Stimulated activated CD8-positive, alpha-beta memory T cell treated with anti-CD3 and anti-CD28 coated beads, Interleukin-2, amount 100 ng/mL, for 48 hours (primary cell): ENCODE measurements at places on chromosomes 5 and 9.

DNA sequence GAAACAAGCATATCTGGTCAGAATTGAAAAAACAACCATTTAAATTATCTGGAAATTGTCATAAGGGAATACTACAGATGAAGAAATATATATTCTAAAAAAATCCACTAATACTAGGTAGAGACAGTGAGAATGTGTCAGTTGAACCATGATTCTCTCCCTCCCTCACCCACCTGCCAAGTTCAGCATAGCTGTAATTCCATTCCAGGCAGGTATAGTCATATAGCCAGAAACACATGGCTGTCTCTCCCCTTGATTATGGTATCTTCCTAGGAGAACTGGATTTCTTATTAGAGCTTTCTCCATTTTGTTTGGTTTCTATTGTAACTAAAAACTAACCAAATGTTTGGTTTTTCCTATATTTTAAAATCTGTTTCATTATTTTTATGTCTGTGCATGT lies 509.2 kb downstream of the CDH10 start:
- DNase-seq = no peak

DNA sequence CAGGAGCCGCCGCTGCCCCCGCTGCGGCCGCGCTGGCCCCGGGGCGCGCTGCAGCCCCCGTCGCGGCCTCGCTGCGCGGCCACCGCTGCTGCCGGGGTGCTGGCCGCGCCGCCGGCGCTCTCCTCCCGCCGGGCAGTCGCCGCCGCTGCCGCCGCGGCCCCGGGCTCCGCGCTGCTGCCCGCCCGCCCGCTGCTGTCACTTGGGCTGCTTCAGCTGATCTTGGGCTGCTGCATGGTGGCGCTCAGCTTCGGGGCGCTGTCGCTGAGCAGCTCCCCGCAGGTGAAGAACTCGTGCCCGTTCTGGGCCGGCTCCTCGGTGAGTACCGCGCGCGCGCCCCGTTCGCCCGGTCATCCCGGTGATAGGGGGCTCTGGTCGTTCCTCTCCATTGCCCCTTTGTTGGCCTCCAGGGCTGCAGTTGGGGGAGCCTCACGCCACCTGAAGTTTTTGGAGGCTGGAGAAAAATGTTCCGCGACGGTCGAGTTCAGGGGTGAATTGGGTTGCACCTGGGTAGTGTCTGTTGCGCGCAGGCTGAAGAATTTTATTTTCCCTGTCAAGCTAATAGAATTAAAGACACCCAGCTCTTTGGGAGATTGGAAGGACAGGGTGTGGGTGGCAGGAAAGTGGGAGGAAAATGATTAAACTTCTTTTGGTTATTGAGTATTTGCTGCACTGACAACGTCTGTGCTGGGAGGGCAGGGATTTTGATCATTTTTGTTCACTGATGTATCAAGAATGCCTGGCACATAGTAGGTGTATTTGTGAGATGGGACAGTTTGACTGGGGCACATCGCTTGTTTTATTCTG lies 596 bp downstream of the ENTREP1 start:
- DNase-seq = no peak

DNA sequence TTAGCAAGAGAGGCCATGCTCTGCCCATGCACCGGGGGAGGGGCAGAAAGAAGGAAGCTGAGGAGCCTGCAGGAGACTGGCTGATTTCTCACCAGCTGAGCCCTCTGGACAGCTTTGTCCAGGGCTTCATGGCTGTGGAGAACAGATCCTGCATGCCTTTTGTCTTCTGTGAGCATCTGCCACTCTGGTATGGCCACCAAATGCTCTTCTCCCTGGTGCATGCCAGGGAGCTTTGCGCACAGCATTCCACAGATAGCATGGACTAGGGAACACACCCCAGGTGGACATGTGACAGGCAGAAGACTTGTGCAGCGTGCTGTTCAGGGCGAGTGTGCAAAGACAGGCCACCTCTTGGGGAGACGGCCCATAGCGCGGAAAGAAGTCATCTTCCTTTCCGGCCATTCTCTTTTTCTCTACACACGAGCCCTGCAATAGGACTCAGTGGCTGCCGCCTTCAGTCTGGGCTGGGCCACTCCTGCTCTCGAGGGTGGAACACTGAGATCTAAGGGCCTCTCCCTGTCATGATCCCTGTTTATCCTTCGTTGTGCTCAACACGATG lies 56.7 kb downstream of the GADD45G start:
- DNase-seq = no peak

- no peak for DNase-seq
These were observed 3.6 kb downstream of the TMEM252 start for GRCh38 chr9:68536876-68537615.

DNA sequence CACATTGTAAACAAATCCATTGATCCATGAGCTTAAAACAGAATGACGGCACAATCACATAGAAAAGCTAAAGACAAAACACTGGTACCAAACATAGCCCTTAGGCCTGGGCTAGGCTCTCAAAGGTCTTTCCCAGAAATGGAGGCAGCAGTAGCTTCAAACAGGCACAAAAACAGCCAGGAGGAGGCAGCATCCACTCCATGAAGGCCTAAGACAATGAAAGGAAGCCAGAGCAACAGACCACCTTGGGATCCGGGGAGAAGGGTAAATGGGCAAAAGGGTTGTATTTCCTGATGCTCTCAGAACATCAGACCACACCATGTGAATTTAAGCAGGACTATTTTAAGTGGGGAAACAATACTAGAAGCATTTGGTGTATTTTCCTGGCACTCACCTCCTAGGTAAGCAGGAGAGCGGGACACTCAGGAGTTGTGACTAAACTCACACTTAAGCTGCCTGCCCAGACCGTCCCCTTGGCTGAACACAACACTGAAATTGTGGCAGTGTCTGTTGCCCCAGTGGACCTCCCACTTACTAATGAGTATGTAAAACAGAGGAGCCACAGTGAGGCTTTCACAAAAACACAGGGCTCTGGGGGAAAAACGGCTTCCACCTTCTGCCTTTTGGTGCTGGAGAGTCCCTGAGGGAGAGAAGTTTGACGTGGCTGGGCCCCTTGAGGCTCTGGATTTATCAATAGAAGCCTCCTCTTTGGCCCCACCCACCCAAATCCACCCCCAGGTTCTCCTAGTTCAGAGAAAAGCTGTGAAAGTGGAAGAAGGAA lies 11.9 kb downstream of the GNPDA1 start:
- no peak for DNase-seq

- DNase-seq = no peak
These were observed 113.0 kb upstream of the IER5L start for GRCh38 chr9:129291041-129291501.

- no peak for DNase-seq
These were observed 168.2 kb downstream of the PPP2R2B start for GRCh38 chr5:146710348-146710747.

DNA sequence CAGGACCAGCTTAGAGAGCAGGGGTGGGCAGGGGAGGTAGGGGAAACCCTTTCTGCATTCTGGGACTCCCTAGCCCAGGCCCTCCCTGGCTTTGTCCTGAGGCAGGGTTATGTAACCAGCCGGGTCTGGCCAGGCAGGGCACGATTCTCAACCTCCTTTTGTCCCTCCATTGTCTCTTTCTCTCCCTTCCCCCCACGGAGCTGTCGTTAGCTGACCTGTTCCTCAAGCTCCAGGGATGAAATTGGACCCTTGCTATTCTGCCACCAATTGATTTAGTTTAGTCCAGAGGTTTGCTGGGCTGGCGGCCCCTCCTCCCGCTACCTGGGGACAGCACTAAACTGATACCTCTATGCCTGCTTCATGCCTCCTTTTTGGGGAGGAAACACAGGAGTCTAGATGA lies 9.4 kb upstream of the NDST1 start:
- DNase-seq = no peak

DNA sequence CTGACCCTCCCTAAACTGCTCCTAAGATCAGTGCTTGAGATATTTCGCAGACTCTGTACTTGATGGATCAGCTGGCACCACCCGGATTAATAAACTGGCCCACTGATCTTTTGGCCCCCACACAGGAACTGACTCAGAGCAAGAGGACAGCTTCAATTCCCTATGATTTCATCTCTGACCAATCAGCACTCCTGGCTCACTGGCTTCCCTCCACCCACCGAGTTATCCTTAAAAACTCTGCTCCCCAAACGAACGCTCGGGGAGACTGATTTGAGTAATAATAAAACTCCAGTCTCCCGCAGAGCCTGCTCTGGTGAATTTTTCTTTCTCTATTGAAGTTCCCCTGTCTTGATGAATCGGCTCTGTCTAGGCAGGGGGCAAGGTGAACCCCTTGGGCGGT lies 36.5 kb upstream of the CD180 start:
- DNase-seq = no peak

GRCh38 chr9:107049046-107049802 lies 186.3 kb downstream of the ZNF462 start:
- no peak for DNase-seq

- no peak for DNase-seq
These were observed 15.7 kb upstream of the FBN2 start for GRCh38 chr5:128553747-128554146.

- DNase-seq = no peak
These were observed 156.2 kb upstream of the NR3C1 start for GRCh38 chr5:143559586-143560109.

GRCh38 chr5:36689225-36689624 lies 82.8 kb downstream of the SLC1A3 start:
- no peak for DNase-seq

- DNase-seq = no peak
These were observed 6.4 kb upstream of the ST6GALNAC6 start for GRCh38 chr9:127905788-127906191.

DNA sequence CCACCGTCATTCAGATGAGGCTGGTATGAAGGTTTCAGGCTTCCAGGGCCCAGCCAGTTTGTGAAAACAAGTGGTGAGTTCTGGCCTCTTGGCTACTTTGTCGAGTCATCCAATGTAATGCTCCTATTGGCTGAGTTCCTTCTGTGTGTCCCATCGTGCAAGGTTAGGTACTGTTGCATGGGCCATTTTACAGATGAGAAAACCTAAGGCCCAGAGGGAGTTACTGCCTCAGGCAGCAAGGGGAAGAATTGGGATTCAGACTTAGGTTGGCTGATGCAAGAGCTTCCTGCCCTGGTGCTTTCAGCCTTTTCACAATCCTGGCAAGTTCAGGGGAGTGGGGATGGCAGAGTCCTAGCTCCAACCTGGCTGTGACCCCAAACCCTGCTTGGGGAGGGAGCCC lies 17.4 kb upstream of the PITX1 start:
- no peak for DNase-seq

GRCh38 chr9:137083394-137084004 lies 3.3 kb upstream of the MAN1B1 start:
- no peak for DNase-seq

- no peak for DNase-seq
These were observed 97.8 kb upstream of the IQGAP2 start for GRCh38 chr5:76305269-76305668.

DNA sequence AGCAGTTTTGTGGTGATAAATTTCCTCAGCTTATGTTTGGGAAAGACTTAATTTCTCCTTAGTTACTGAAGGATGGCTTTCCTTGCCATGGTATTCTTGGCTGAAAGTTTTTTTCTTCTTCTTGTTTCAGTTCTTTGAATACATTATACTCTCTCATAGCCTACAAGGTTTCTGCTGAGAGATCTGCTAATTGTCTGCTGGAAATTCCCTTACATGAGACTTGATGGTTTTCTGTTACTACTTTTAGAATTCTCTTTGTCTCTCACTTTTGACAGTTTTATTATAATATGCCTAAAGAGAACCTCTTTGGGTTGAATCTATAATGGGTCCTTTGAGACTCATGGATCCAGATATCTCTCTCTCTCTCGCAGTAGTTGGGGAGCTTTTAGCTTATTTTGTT lies 693.6 kb downstream of the PRELID2 start:
- no peak for DNase-seq

DNA sequence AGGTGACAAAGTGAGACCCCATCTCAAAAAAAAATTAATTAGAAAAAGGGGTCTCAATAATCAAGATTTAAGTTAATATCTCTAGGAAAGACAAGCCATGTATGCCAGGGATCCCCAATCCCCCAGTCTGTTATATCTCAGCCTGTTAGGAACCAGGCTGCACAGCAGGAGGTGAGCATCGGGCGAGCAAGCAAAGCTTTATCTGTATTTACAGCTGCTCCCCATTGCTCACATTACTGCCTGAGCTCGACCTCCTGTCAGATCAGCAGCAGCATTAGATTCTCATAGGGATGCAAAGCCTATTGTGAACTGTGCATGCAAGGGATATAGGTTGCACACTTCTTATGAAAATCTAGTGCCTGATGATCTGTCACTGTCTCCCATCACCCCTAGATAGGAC lies 116.8 kb downstream of the TARS1 start:
- DNase-seq = no peak

- no peak for DNase-seq
These were observed 7.2 kb downstream of the TAS2R1 start for GRCh38 chr5:9622971-9623421.
